Activated CD4-positive, alpha-beta T cell treated with anti-CD3 and anti-CD28 coated beads, Interleukin-10, Interleukin-2, amounts not matched to agents 100 ng/mL and 50 ng/mL, durations not matched to agents 16 hours and 8 hours (primary cell): ENCODE measurements at places on chromosomes 3 and 15.

GRCh38 chr3:117193390-117193789, 483.8 kb downstream of the TUSC7 start:
- no peak for DNase-seq

DNA sequence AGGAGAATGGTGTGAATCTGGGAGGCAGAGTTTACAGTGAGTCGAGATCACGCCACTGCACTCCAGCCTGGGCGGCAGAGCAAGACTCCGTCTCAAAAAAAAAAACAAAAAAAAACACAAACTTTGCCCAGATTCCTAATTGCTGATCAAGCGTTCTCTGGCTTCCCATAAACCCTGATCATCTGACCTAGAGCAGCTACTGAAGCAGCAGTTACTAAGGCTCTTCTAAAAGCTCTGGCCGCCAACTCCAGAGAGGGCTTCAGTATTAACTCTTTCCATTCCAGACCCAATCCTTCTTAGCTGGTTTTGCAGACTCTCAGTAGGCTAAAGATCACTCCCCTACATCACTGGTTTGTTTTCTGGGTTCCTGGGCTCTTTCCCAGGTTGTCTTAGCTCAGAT, 201.6 kb downstream of the IGSF11 start:
- DNase-seq: no peak

DNA sequence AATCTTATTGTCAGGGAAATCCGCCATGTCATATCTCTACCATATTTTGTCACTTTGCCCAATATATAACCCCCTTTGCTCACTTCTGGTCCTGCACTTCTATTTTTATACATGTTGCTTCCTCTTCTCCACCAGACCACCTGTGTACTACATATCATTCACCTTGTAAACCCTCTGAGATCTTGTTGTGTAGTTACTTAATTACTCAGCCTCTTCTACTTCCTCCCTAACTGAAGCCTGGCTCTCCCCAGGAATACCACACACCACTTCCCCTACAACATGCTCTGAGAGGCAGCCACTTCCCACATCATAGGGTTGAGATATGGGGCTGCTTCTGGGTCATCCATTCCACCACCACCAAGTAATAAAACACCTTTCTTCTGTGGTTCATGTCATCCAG, 10.0 kb downstream of the HEXA start:
- peak; percentile 77 for DNase-seq

DNA sequence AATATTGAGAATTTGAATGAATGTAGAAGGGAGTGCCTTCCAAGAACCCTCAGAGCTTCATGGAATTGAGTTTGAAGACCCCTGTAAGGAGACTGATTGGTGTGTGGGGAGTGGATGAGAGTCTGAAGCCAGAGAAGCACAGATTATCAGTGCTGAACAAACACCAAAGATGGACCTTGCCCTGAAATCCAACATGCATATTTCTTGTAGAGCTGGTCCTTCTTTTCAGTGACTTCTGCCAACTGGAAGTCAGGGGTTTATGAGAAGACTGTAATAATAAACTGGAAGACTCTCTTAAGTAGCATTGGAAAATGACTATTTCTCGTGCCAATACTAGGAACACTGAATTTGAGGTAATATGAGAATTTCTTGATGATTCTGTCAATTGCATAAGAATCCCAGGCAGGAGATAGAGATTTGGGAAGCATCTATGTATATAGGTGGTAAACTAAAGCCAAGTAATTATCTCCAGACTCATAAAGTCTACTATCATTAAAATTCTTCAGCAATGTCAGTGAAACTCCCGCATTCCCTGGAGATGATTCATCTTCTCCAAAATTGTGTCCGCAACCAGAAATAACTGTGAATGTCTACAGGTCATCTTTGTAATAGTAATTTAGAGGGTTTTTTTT, 213.8 kb downstream of the IL5RA start:
- DNase-seq: no peak

DNA sequence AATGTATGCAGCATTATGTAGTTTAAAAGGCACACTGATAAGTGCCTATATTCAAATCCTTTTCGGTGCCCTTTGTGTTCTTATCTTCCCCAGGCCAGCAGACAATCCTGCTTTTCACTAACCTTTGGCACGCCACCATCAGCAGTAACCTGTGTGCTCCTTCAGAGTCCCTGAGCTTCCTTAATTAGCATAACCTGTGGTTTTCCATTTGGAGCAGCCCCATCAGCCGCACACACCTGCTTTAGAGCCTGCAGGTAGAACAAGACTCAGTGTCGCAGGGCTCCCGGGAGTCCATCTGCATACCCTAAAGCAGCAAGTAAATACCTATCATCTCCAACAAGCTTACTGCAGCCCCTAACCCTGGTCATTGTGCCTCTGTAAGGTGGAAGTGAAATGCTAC, 755.1 kb downstream of the ROBO2 start:
- no peak for DNase-seq

DNA sequence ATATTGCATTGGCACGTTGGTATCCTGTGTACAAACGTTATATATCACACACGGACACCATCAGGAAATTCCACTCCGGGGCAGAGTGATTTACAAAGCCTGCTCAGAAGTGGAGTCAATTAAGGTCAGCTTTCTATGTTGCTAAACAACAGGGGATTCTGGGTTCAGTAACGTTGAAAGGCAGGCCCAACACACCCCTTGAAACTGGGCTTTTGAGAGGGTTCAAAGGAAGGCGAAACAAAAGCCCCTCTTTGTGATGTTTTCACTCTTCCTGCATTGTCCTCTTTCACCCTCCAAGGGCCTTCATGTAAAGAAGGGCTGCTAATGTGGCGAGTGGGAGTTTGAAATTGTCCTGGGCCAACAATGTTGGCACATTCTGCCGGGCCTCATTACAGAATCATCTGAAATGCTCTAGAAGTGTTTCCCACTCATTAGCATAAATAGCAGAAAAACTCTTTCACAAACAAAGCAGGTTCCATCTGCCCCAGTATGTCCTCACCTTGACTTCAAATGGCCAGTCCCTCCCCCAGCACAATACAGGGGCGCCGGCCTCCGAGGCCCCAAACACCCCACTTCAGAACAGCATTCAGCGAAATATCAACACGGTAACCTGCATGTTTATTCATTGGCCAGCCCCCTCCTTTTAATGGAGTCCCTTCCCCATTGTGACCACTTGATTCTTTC, 76.4 kb downstream of the HES1 start:
- DNase-seq: no peak

- peak; percentile 60 for DNase-seq
These were observed 47.0 kb downstream of the ZBTB20 start for GRCh38 chr3:115099986-115100571.

DNA sequence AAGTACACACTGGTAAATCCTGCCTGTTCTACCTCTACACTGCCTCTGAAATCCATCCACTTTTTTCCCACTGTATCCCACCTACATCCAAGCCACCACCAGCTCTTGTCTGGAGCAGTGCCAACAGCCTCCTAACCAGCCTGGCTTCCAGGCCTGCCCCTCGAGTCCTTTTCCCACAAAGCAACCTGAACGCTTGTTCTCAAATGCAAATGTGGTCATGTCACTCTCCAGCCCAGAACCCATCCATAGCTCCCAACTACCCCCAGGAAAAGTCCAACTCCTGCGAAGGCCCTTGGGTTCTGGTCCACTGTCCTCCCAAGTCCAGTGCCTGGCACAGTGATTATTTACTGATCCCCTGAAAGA, 83.8 kb downstream of the SEMA5B start:
- no peak for DNase-seq

DNA sequence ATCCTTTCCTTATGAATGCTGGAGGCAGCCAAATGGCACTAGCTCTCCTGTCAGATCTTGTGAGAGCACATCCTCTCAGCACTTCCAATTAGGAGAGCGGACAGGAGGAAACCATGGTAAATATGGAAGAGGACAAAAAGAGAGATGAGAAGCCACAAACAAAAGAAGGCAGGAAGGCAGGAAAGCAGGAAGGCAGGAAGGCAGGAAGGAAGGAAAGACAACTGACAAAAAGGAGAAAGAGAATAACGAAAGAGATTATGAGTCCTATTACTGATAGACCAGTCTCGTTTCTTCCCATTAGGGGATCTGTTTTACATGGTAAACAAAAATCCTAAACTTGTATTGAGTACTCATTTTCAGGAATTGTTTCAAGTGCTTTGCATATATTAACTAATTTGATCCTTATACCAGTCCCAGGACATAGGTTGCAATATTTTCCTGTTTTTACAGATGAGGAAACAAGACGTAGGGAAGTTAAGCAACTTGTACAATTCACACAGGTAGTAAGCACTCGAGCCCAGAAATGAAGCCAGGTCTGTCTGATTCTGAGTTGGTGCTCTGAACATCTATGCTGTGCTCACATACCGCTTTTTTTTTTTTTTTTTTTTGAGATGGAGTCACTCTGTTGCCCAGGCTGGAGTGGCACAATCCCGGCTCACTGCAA, 4.2 kb downstream of the BCL2A1 start:
- DNase-seq: no peak

- no peak for DNase-seq
These were observed 11.3 kb downstream of the SLCO2A1 start for GRCh38 chr3:134018406-134018805.

DNA sequence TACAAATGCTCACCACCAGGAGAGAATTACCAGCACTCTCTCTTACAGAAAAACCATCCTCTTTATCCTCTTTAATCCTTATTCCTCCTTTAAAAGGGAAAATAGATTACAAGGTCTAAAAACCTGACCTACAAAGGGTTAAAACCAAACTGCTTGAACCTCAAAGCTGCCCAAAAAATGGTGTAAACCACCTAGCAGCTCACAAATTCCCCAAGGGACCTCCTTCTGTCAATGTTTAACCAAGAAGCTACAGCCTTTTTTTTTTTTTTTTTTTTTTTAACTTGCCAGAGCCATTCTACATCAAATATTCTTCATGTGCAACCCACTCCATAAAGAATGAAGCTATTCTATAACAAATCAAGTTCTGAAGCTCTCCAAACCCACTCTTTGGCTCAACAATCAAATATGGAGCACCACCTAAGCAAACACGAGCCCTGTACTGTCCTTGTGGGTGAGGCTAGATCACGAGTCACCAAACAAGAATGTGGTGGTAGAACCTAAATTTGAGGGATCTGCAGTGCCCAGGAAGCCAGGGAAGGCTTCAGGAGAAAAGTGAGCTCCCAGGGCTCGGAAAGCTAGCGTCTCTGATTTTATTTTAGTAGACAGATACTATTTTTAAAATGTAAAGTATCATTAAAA, 20.1 kb downstream of the OSBPL10 start:
- DNase-seq: no peak

DNA sequence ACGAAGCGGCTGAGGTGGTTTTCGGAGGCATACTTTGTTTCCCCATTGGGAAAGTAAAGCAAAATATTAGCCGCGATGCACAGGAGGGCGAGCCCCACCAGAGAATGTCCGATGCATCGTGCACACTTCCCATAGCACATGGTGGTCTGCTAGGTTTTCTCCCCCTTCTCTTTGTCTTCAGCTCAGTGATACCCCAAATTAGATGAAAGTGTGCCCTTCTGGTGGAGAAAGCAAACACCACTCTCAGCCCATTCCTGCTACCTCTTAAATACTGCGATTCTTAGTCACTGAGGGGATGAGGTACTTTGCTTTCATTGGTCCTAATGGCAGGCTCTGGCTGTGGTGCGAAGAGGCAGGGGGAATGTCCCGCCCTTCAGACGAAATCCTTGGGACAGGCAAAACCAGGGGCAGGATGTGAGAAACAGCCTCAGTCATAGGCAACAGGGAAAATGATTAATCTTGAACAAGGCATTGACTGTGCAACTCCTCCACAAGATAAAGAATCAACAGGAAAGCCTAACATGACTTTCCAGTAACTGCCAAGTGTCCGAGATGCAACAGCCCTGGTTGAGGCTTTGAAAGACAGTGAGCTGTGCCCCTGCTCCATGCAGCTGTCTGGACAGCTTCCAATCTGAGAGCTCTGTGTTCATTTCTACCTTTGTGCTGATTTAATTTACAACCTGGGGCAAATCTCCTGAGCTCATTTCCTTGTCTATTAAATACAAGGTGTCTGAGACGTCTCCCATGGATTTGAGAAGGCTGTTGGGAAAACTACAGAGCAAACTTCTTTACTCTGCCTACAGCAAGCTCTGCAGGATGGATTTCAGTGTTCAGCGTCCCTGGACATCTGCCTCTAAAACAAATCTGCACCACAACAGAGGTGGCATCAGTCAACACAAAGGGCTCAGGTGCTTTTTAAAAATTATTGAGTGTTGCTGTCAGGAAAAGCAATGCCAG, at the start of gene TM4SF1:
Gene TM4SF1, minus strand, starts transcription at position 242 of the 957 bp plus-strand sequence. Its CDS starts 102 bp downstream, at position 140.
- no peak for DNase-seq

DNA sequence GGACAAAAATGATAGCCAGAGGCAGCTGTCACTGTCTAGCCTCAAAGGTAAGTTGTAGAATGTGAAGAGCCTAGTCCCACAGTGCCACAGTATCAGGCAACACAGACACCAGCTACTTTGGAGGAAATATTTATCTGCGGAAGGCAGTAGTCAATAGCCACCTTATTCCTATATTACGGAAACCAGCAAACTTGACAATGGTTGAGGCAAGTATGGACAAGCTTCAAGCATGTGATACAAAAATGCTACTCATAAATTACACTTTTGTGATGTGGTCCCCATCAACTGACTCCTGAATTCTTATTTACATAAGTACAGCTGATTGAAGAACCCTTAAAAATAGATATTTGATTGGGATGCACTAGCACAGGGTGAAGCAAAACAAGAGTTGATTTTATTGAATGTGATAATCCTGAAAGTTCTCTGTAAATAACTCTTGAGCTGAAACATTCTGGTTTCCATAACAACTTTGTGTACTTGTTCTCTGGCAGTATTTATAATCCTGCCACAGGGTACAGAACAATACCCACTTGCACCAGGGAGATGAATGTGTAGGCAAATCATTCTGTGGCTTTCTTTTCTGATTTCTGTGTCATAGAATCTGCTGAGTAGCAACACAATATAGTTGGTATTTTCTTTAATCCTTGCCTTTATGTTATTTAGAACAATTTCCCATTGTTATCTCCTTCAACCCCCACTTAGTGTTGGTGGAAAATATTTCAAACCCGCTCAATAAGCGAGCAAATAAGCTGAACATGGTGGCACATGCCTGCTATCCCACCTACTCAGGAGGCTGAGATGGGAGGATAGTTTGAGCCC, at the start of gene ANKUB1:
Gene ANKUB1, minus strand, starts transcription at position 103 of the 819 bp plus-strand sequence. CDS start 188 bp downstream, outside the sequence.
- no peak for DNase-seq

- DNase-seq: peak; percentile 18
These were observed 28.0 kb downstream of the TFG start for GRCh38 chr3:100737334-100737733.

- no peak for DNase-seq
These were observed 10.7 kb downstream of the KLF15 start for GRCh38 chr3:126346466-126346865.
